Stimulated activated CD4-positive, alpha-beta T cell treated with anti-CD3 and anti-CD28 coated beads, Interleukin-1b, Interleukin-23, amount 100 ng/mL, for 24 hours (primary cell): ENCODE measurements at places on chromosomes 6 and 20.

DNA sequence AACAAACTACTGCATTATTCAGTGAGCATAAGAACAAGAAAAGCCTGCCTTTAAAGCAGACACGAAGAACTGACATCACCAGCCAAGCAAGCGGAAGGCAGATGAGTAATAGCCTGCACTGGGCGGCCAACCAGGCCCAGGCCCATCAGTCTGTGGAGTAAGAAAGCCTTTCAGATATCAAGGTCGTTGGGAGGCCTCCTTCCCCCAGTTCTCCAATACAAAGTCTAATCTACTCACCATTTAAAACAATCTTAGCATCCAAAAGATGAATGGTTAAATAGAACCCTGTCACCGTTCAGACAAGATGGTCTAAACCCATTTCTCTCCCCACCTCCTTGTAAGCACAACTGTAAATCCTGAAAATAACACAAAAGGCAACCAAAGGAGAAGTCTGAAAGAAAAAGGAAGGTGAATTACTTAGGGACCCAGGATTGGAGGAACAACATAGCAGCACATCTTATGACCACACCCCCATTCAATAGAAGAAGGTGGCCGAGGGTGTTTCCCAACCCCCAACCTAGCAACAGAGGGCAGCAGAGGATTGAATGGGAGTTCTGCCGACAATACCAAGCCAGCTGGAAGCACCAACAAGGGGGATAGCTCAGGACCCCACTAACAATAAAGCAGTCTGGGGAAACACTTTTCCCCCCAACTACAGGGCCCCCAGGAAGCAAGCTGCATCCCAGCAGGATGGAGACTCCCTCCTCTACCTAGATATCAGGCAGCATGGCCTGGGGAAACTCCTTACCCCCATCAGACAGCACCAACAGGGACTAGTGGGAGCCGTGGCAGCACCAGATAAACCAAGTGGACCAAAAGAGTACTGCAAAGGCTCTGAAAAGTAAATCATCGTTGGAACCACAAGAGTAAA is 67.9 kb downstream of the ZHX3 start:
- DNase-seq = no peak

DNA sequence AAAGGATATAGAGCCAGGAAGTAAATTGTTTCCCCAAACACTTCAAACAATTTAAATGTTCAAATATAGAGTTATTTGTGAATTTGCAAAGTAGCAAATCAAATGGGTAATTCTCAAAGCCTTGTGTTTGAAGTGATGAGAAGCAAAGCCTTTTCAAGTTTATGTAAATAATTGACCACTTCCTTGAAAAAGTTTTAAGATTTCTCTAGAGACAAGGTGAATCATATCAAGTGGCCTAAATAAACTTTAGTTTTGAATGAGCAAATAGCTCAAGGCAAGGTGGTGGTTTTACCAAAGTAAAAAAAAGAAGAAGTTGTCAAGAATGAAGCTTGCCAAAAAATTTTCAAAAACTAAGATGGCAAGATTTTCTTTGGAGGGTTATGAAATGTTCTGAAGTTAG is 42.6 kb upstream of the IFNGR1 start:
- DNase-seq = no peak

GRCh38 chr20:5910186-5910585 is 40.1 kb downstream of the TRMT6 start:
- no peak for DNase-seq

DNA sequence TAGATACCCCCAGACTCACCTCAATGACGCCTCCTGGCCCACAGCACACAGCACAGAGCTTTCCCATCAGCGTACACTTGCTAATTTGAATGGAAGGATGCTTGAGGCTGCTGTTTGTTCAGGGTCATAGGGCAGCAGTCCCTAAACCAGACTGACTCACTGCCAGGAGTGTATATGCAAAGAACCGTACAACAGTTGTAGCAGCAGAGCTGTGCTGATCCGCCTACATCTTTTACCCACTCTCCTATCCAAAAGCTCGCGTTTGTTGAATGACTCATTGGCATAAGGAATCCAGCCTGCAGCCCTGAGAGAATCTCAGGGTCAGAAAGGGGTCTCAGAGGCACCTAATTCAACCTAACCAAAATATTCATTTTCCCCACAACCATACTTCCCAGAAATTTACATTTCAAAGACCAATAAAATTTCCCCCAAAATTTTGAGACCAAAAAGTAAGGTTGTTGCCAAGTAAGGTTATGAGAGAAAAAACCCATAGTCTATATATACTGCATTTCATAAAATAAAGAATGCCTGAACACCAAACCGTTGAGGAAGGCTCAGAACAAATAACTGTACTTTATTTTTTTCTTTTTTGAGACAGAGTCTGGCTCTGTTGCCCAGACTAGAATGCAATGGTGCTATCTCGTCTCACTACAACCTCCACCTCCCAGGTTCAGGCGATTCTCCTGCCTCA is 35.3 kb upstream of the CCND3 start:
- peak; percentile 39 for DNase-seq

DNA sequence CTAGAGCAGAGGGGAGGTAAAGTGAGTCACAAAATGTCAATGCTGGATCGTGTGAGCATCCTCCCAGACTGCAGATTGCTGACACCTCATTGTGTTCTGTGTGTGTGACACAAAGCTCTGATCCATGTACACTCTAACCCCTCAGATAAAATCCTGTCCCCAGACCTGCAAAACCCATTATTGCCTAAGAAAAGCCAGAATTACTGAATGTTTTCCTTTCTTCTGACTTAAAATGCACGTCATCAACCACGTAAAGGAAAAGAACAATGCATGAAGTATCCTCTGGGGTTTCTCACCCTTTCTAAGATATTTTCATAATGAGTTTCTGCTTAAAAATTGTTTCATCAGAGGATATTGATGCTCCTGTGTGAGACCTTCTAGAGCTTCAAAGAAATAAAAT is 218.0 kb upstream of the PREP start:
- DNase-seq = no peak

DNA sequence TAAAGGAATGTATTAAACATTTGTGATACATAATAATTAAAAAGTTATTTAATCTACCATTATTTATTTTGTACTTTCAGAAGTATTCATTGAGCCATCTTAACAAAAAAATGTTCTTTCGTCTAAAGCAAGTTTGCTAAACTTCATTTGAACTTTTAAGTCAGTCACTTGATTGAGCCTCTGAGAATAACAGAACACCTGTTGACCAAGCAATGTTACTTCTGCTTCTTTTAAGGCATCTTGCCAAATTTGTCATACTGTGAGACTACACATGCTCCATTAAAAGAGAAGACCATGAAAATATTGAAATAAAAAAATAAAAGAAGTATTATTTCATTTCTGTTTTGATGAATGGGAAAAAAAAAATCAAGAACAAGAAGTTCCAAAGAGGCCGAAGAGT is 141.8 kb upstream of the BMP5 start:
- DNase-seq = no peak

GRCh38 chr20:4040283-4041179 is 25.2 kb upstream of the RNF24 start:
- DNase-seq = no peak

- no peak for DNase-seq
Measured at GRCh38 chr6:42142118-42142835, at the start of gene C6orf132. TSS of gene C6orf132 (minus strand) at chr6:42142620. CDS start at chr6:42142444, 176 bp downstream.

GRCh38 chr6:82959385-82959941 is 106.2 kb downstream of the UBE3D start:
- DNase-seq = no peak

GRCh38 chr6:44525761-44526351 is 138.3 kb downstream of the CDC5L start:
- no peak for DNase-seq

GRCh38 chr20:12358006-12358654 is 440.4 kb downstream of the BTBD3 start:
- no peak for DNase-seq

- DNase-seq = no peak
Measured at GRCh38 chr6:82396964-82397751, 33.5 kb downstream of the TPBG start.

DNA sequence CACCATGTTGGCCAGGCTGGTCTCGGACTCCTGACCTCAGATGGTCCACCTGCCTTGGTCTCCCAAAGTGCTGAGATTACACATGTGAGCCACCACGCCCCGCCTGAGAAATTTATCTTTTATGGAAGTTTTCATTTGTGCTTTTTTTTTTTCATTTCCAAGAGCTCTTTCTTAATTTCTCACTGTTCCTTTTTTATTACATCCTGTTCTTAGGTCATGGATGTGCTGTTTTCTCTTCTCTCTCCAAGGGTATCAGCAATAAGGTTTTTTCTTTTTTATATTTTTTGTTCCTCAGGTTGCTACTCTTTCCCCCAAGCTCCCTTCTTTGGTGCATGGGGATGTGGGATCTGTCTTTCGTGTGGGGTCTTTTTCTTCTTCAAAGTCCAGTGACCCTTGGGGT is 21.2 kb upstream of the LSM14B start:
- no peak for DNase-seq

DNA sequence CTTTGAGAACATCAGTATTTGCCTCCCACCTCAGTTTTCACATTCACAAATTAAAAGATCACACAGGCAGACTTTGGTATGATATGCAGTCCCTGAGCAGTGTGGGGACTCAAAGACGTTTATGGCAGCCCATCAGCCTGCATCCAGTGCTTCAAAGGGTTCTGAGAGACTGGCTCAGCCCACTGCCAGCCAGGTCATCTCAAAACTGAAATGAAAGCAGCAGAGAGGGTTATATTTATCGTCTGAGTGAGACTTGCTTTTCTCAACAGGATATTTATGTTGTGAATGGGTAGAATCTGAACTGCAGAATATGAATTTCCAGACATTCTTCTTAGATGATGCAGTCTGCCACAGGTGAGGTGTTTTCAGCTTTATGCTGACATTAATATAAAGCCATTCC is 159.8 kb downstream of the NRN1 start:
- DNase-seq = no peak

- no peak for DNase-seq
Measured at GRCh38 chr20:2671977-2672376, 8.0 kb upstream of the IDH3B start.

- no peak for DNase-seq
Measured at GRCh38 chr6:107466062-107466461, 6.7 kb upstream of the PDSS2 start.

DNA sequence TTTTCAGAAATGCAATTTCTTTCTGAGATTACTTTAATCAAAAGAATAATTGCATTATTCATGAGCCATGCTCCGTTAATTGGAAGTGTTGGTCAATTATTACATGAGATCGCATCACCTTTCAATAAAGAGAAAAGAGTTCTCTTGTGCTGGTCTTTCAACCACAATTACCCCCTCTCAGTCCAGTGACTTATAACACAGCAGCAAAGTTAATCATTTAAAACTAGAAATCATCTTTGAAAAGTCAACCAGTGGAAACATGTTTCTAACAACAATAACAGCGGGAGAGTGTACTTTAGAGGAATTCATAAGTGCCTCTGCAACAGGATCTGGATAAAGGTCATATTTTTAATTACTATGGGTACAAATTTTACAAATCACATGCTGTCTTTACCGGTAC is 384.4 kb upstream of the AGPAT4 start:
- DNase-seq = no peak

DNA sequence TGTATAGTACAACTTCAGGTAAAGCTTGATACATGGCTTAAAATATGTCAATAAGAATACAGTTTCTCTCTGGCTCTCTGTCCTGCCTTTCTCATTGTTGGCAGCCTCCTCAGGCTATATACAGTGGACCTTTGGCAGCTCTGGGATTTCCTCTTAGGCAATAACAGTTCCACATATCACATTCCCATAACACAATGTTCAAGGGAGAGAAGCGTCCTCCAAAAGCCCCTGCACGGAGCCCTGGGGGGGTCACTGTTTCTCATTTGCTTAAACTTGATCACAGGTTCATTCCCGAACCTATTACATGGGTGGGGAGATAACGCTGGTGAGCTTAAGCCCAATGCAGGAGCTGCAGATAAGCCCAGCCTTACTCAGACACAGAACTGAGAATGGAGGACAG is 4.4 kb upstream of the FLRT3 start:
- DNase-seq = no peak

DNA sequence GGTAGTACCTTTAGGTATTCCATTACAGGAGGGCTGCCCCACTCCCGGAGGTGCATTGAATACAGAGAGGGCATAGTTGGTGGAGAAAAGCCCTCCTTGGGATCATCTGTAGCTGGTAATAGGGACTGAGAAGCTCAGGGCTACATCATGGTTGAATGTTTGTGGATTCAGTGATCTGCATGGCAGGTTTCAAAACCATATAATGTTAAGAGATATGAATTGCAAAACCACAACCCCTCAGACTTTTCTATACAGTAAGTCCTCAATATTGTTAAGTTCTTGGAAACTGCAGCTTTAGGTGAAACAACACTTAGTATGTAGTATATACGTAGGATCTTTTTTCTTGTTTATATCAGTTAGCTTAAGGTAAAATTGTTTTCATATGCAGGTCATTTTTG is 11.3 kb downstream of the TULP4 start:
- DNase-seq = no peak

DNA sequence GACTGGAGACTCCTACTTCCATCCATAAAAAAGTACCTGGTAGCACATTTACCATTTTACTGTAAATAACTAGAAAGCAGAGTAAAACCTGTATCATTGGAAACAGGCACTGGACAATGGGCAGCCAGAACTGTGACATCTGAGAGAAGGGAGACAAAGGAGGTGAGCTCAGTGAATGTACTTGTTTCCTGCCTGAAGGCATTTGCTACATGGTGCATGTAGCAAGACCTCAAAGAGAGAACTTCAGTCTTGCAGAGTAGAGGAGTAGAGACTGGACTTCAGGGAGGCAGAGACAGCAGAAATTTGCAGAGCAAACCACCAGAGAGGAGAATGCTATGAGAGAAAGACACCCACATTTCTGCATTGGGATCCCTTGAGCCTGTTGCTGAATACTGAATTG is 171.0 kb upstream of the CCN2 start:
- DNase-seq = no peak

DNA sequence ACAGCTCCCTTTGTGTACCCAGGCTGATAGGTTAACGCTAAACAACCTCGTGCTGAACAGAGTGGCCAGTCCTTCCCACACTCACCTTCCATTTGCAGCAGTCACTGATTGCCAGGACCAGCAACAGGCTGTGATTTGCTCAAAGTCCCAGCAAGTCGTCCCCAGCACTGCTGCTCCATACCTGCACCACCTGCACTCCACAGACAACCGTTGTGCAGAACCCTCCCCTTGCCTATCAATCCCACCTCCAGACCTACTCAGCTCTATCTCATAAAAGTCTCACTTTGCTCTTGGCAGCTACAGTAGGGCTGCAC is 43.1 kb upstream of the SCML4 start:
- DNase-seq = no peak

DNA sequence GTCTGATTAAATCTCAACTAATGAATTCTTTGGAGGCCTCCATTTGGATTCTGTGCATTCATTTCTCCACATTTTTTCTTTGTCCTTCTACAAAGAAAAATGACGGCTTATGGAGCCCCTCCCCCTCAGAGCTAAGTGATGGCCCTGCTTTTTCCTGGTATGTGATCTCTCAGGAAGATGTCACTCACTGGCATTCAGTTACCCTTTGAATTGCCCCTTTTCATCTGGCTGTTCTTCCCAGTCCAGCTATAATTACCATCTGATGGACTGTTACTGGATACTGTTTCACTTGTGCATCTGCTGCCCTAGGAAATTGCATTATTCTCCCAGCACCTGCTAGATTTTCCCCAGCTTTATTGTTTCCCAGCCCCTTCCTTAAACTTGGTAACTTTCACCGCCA is 151.9 kb downstream of the CFAP61 start:
- no peak for DNase-seq

GRCh38 chr6:17768881-17769280 is 62.2 kb upstream of the NUP153 start:
- DNase-seq = no peak
